ENCODE measurements at places on chromosomes 12 and 14.

DNA sequence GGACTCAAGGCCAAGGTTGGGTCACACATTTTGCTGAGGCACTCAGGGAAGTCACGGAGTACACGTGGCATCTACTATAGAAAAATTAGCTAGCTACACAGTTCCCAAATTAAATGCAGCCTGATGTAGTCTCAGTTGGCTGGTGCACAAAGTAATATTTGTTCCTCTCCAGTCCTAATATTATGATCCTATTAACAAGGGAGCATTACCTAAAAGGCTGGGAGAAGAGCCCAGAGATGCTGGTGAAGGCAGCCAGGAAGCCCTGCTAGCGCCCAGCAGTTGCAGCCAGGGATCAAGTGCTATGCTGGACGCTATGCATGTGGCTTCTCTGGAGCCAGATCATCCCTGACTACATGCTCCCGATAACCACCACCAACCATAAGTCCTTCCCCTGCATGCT is 88.0 kb upstream of the GSC start:
- DNase-seq: no peak

DNA sequence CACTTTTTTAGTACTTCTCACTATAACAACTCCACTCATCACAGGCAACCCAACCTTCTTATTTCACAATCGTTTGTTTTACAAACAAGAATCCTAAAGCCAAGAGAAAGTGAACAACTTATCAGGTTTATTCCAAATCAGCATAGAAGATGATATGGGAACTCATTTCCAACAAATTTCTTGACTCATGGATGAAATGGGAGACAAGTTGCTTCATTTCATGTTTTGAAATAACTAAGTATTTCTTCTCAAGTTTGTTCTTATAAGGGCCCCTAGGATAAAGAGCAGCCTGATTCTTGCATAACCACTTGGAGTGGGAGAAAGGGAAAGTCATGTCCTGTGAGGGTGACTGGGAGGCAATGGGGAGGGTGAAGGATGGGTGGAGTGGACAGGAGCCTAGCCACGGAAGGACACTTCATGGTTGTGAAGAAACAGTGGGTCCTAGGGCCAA is 168.3 kb downstream of the DUSP6 start:
- DNase-seq: no peak

DNA sequence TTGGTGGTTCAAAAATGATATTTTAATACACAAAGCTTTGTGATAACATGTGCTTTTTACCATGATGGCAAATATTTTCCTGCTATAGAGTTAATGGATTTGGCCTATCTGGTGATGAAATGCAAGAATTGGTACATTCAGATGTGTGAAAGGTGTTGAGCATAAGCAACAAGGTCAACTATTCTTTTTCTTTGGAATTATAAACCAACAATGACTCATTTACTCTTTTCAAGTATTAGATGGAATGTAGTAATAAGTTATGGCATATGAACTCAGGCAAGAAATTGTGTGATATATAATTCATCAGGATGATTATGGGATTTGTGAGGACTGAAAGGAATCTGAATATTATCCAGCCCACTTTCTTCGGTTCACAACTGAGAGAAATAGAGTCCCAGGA is 471.4 kb downstream of the ETNK1 start:
- DNase-seq: no peak

DNA sequence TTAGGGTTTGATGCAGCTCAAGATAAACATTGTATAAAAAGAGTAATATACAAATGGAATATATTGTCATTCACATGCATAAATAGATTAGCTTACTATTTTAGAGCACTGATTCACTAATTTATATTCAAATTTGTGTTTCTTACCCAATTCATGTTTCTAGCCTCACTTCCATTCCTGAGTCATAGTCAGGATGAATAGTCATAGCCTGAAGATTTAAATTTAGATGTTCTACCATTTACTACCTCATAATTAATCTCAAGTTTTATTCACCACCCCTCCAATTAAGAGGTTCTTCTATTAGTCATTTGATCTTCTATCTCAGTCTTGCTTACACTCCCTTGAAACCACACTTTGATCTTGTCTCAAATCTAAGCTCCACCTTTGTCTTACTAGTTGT is 38.7 kb downstream of the ANO4 start:
- no peak for DNase-seq

DNA sequence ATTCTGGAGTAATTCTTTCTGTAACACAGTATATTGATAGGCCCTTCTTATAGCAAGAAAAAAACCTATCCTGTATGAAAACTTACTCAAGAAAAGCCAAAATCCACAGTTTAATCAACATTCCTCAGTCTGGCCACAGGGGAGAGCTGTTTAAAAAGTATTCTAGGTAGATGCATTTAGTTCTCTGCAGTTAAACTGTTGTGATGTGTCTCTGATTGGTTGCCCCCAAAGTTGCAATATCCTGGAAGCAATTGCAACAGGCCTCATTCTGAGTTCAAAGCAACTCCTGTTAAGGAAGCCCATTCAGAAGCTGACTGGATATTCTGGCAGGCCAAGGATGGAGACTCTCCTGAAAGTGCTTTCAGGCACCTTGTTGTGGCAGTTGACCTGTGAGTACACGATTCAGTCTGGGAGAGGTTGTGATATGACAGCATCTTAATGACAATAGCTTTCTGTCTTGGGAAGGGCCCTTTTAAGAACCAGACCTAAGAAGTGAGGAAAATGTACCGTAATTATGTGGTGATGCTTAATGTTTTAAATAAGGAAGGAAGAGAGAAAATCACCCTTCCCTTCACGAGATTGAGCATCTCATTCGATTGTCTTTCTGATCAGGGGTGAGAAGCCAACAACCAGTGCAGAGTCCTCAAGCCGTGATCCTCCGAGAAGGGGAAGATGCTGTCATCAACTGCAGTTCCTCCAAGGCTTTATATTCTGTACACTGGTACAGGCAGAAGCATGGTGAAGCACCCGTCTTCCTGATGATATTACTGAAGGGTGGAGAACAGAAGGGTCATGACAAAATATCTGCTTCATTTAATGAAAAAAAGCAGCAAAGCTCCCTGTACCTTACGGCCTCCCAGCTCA is 420.7 kb downstream of the DAD1 start:
- DNase-seq: no peak

DNA sequence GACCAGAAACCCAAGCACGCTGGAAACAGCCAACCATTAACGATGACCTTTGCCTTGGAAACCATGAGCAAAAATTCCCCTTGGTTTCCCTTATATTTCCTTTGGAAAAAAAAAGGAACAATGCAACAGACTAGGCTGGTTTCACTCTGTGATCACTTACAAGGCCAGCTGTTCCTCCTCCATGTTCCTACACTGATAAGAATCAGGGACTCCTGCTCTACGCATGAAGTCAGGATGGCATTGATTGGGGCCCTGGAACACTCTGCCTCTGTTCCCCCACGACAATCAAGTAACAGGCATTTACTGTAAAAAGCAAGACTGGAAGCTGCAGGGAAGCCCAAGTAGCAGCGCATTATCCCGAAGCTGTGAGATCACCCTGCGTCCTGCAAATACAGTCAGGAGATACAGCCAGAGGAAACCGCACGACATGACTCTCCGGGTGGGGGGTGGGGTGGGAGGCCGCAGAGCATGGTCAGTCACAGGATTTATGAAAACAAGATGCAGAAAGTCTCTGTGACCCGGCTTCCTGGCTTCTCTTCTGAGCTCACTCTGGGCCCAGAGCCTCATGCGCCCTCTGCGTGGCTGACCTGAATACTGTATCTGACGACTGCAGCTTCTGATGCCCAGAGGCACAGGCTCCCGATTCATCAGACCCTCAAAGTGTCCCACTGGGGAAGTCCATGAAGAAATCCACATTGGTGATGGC is 31.1 kb downstream of the SSH1 start:
- DNase-seq: no peak

DNA sequence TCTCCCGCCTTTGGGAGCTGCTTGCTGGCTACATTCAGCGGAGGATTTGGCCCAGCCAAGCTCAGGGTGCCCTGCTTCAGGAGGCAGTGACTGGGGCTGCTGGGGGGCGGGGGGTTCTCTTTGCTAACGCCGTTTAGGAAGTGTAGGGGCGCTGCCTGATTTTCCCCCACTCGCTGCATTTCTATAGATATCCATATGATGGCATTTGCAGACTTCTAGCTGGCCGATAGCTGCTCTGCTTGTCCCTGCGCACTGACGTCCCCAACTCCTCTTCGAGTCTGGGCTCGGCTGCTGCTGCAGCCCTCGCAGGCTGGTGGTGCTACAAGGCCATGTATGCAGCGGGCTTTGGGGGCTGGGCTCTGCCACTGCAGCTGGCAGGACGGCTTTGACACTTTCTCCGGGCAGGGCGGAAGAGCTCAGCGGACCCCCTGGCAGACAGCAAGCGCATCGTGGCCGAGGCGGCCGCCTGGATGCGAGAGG is 3.1 kb downstream of the LRFN5 start:
- no peak for DNase-seq

- DNase-seq: no peak
Observed at GRCh38 chr14:95536671-95537070, 1.8 kb downstream of the GLRX5 start.

GRCh38 chr14:29353513-29353912 is 574.1 kb downstream of the PRKD1 start:
- DNase-seq: no peak

- DNase-seq: no peak
Observed at GRCh38 chr14:99422228-99423010, 58.2 kb downstream of the SETD3 start.

DNA sequence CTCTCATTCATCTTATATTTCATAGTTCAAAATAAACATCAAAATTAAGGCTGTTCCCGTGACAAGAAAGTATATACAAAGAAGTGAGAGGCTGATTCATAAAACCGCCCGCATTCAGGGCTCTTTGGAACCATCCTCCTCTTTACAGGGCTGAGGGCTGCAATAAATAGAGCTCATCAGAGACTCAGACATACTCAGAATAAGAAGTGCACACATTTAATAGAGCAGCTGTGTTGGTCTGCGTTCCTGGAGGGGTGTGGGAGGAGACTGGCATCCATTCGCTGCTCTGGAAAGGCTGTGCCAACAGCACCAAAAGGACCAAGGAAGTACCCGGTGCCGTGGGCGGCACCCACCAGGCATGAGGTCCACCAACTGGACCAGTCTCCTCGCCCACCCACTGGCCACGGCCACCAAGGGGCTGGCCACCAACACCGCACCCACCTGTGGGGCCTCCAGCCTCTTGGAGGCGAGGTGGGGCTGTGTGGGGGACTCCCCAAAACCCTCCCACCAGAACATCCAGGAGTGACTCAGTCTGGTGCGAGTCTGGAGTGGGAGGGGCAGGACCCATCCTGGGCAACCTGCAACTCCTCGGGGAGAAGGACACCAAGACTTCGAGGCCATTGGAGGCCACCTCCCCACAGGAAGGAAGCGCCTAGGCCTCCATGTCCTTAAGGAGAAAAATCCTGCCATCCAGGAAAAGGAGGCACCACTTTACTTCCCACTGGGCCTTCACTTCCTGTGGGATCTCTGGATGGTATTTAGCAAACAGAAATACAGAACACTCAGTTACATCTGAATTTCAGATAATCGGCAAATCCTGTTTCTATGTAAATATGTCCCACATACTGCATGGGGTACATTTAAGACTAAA is 32.7 kb downstream of the VCPKMT start:
- peak; percentile 67 for DNase-seq

DNA sequence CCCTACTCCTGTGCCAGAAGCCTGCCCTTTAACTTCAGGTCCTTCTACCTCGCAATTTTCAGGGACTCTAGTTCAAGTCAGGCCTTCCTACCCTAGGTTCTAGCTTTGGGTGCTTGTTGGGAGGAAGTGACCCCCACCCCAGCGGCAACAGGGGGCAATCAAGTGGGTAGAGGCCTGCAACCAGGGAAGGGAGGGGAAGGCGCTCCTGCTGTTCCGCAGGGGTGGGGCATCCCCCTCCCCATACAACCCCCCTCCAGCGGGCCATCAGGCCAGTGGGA is 204 bp upstream of the PRPH start:
- no peak for DNase-seq

DNA sequence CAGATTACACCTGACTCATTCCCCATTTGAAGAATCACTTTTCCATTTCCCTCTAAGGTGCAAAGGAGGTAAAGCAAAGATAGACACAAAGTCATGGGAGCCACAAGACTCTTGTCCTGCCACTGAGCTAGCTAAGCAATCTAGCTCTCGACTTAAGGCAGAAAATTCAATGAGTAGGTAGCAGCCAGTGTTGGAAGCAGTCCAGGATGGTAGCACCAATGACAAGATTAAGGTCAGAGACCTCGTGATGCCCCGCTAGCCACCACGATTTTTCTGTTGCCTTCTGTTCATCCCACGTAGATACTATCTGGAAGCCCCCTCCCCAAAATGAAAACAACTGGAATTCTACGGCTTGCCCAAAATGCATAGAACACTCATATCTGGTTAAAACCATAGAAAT is 1.4 kb downstream of the VAMP1 start:
- DNase-seq: no peak

DNA sequence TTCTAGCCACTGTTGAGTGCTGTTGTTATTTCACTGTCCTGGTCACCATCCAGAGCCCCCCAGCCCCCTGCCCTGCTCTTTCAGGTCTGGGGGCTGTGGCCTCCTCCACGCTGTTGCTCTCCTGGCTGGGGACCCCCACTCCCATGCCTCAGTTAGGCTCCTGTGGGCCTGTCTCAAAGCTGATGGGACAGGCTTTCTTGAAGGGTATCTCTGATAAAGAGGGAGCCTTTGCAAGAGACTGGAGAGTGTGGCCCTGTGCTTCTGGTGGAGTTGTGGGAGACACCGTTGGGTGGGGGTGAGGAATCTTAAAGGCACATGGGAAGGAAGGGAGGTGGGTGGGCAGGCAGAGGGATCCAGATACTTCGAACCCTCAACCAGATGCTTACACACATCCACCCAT is 12.2 kb upstream of the KRT86 start:
- no peak for DNase-seq

GRCh38 chr12:31518680-31519227 is 72.2 kb downstream of the DENND5B start:
- no peak for DNase-seq

GRCh38 chr12:26031827-26032226 is 73.3 kb downstream of the RASSF8 start:
- no peak for DNase-seq

GRCh38 chr12:89325495-89325894 is 26.8 kb downstream of the DUSP6 start:
- no peak for DNase-seq
